ENCODE measurements at places on chromosomes 13 and 19.

DNA sequence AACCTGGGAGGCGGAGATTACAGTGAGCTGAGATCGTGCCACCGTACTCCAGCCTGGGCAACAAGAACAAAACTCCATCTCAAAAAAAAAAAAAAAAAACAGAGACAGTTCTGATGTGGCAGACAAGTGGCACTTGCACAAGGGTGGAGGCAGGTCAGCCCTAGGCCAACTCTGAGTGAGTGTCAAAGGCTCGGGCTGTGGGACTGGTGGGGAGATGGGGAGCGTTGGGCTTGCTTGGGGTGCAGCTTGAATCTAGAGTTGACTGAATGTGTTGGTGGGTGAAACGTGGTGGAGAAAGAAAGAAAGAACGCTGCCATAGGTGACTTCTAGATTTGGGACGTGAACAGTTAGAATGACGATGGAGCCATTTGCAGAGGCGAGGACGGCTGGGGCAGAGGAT lies 121.3 kb upstream of the SPACA7 start:
- DNase-seq, result no peak

- DNase-seq, result peak; percentile 34
Observed at GRCh38 chr13:34815526-34815925, 126.5 kb upstream of the NBEA start.

- peak; percentile 80 for DNase-seq
Observed at GRCh38 chr13:80979035-80979641, 638.2 kb upstream of the SPRY2 start.

DNA sequence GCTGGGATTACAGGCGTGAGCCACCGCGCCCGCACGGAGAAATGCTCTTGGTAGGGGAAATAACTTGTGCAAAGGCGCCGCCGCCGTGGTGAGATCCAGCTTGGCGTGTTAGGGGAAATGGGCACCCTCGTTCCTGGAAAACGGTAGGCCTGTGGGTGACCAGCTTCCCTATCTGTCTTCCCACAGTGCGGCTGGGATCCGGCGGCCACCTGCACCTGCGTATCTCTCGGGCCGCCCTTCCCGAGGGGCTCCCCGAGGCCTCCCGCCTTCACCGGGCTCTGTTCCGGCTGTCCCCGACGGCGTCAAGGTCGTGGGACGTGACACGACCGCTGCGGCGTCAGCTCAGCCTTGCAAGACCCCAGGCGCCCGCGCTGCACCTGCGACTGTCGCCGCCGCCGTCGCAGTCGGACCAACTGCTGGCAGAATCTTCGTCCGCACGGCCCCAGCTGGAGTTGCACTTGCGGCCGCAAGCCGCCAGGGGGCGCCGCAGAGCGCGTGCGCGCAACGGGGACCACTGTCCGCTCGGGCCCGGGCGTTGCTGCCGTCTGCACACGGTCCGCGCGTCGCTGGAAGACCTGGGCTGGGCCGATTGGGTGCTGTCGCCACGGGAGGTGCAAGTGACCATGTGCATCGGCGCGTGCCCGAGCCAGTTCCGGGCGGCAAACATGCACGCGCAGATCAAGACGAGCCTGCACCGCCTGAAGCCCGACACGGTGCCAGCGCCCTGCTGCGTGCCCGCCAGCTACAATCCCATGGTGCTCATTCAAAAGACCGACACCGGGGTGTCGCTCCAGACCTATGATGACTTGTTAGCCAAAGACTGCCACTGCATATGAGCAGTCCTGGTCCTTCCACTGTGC lies 2.4 kb downstream of the GDF15 start:
- DNase-seq, result peak; percentile 57

GRCh38 chr13:23414682-23415081 lies 18.8 kb downstream of the SACS start:
- DNase-seq, result peak; percentile 82

DNA sequence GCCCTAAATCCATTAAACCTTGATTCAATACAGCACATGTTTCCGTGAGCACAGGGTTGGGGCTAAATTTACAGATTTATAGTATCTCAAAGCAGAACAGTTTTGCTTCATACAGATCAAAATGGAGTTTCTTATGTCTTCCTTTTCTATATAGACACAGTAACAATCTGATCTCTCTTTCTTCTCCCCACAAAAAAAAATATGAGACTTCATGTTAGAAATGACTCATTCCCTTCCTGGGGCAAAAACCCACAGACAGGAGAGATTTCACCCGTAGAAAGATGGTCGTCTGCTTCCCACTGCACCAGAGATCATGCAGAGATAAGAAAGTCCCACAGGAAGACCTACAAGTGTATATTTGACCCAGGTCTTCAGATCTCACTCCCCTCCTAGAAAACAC lies 7.7 kb upstream of the ZNF611 start:
- DNase-seq, result no peak

DNA sequence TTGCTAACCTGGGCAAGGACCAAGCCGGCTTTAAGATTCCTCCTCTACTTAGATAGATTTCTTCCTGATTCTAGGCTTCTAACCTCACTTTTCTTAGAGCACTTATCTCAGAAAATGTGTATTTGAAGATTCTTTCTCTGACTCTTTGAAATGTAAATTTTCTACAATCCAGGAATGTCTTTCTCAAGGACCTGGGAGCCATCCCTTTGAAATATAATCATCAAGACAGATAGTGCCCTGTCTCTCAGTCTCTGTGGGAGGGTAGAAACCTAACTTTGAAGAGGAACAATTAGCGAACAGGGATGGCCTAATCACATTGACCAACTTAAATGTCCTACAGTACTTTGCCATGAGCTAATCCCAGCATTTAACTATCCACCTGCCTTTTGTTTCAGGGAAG lies 1646.0 kb downstream of the PCDH9 start:
- no peak for DNase-seq

DNA sequence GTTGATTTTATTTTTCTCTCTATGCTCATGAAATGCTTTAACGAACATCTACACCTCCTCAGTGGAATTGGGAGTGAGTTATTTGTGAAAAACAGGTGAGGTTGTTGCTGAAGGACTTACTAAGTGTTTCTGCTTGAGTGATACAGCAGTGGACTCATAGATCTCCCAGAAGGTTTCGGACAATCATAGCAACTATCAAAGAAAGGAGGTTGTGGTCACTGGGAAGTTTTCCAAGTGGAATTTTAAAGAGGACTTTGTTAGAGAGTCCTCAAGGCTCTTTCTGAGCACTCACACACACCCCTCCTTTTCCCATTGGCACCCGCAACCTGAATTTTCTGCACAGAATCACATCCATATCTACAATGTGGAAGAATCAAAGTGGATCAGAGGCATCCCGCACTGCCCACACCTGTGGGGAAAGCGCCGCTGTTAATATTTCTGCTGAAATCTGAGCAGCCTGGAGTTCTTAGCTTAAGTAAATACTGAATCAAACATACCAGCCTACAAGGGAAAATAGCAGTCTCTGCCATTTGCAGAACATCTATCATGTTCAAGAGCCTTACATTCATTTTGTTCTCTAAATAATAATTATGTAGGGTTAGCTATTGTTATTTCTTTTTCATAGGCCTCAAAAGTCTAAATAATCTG lies 719.4 kb downstream of the DIAPH3 start:
- DNase-seq, result no peak

- DNase-seq, result no peak
Observed at GRCh38 chr19:6480848-6481415, 655 bp downstream of the DENND1C start.

DNA sequence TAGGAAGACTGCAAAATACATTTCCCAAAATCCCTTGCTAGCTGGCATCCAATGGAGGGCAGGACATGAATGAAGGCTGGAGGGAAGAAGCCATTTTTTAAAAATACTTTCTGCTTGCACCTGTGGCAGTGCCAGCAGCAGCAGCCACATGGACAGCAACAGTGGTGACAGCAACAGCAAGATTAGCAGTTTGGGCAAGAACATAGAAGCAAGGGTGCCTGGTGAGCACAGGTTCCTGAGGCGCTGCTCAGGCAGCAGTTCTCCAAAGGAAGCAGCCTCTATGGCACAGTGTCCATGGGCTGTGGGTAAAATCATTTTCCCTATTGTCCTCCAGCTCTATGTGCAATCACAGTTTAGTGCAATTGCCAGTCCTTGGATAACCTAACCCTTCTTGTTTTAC lies 1.3 kb upstream of the FAM216B start:
- DNase-seq, result no peak

- no peak for DNase-seq
Observed at GRCh38 chr19:6866741-6867151, 20.6 kb upstream of the ADGRE1 start.

DNA sequence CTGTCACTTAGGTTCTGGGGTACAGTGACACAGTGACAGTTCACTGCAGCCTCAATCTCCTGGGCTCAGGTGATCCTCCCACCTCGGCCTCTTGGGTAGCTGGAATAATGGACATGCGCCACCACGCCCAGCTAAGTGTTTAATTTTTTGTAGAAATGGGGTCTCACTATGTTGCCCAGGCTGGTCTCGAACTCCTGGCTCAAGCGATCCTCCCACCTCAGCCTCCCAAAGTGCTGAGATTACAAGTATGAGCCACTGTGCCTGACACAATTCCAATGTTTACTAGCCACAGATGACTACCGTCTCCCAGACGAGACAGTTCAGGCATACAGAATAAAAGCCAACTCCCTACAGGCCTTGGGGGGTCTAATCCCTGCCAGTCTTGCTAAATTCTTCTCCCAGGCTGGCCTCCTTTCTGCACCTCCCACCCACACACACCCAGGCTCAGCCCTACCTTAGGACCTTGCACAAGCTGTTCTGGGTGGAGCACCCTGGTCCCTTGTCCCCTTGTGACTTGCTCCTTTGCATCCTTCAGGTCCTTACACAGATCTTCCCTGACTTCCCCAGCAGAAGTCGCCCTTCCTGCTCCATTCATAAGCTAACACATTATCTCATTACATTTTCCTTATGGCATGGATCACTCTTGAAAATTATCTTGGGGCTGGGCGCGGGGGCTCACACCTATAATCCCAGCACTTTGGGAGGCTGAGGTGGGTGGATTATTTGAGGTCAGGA lies 106.4 kb downstream of the INSR start:
- DNase-seq, result no peak

DNA sequence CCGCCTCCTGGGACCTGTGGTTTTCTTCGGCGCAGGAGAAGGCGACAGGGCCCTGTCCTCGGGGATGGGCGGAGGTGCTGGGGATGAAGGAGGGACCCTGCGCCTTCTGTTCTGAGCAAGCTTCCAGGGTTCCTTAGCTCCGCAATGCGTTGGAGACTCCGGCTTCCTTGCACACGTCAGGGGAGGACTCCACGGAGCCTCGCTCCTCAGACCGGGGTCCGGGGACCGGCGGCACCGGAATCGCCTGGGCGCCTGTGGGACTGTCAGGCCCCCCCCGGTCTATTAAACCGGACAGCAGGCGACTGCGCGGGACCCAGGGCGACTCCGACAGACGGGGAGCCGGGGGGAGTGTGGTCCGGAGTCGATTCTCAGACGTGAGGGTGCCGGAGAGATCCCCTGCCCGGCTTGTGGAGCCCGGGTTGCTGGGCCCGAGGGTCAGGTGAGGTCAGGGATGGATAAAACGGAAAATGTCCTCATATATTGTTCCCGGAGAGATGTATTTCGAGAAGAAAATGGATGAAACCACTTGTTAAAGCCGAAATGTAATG lies 227.4 kb downstream of the TEX29 start:
- DNase-seq, result no peak

- DNase-seq, result no peak
Observed at GRCh38 chr13:46495651-46496050, 57.3 kb upstream of the LRCH1 start.

- peak; percentile 79 for DNase-seq
Observed at GRCh38 chr19:46825731-46826055, 25.0 kb downstream of the AP2S1 start.

DNA sequence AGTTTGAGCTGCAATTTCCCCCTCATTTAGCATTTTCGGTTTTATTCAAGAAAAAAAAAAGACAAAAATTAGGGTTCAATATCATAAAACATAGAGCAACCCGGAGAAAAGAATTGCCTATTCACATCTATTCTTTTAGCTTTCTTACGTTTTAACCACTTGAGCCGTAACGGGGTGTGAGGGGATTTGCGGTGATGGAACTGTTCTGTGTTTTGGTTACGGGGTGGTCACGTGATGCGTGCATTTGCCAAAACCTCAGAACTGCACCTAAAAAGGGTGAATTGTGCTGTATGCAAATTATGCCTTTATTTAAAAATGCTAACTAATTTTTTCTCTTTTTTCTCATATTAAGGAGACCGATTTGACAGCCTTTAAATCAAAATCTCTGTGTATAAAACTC lies 22.1 kb downstream of the CLEC11A start:
- no peak for DNase-seq

GRCh38 chr13:83485101-83485500 lies 397.2 kb downstream of the SLITRK1 start:
- DNase-seq, result no peak

GRCh38 chr13:22812793-22813192 lies 368.0 kb upstream of the SGCG start:
- peak; percentile 12 for DNase-seq

Measured in epithelial cell of esophagus (primary cell).